ENCODE measurements at places on chromosomes 4 and X.

GRCh38 chr4:77263247-77263646 is 106.2 kb downstream of the CCNG2 start:
- no peak for DNase-seq

DNA sequence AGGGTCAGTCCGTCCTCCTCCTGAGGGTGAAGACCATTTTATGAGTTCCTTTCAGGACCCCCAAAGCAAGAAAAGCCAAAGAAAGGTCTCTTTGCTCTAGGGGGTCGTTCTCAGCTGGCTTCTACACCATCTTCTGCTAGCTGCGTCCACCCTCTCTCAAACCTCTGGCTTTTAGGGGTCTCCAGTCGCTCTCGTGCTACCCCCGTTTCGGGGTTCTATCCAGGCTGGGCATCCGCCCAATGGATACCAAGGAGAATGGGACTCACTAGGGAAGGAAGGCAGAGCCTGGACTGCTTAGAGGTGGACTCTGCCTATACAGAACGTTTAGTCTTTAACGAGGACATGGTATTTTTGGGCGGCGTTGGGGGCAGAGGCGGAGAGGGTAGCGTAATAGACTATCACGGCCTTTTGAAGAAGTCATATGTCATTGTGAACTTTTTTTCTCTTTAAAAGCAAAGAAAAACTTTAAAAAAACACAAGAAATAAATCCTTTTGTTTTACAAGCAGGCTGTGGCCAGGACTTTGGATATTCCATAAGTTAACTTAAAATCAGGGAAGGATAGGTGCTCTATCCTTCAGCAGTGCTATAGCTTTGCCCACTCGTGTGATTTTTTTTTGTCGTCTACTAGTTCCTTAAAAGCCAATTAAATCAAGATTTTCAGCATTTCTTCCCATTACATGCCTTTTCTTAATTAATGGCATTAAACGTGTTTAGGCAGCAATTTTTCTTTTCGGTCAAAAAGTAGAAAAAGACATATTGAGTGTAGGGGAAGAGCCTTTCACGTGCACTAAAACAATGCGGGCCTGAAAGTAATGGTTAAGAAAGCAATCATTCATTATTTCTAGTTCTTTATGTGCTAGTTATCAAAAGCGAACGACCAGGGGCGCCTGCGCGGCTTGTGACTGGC is 7.2 kb upstream of the PITX2 start:
- DNase-seq: no peak

GRCh38 chrX:32572644-32573043 is 638.7 kb downstream of the DMD start:
- DNase-seq: no peak

GRCh38 chrX:125681507-125681906 is 361.8 kb downstream of the TEX13C start:
- DNase-seq: no peak

DNA sequence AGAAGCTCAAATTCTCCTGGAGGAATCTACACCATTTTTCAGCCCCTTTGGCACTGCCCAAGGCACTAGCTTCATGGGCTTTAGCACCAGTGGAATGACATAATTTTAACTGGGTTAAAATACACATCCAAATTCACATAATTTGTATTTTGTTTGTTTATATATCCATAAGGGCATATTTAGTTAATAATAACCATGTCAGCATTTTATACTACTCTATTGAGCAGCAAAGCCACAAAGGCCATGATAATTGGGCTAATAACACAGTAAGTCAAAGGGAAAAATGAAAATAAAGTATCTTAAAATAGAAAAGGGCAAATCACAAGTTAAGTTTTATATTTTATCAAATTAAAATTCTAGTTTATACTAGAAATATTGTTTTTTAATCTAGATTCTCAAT is 262.7 kb upstream of the TACR3 start:
- DNase-seq: no peak

DNA sequence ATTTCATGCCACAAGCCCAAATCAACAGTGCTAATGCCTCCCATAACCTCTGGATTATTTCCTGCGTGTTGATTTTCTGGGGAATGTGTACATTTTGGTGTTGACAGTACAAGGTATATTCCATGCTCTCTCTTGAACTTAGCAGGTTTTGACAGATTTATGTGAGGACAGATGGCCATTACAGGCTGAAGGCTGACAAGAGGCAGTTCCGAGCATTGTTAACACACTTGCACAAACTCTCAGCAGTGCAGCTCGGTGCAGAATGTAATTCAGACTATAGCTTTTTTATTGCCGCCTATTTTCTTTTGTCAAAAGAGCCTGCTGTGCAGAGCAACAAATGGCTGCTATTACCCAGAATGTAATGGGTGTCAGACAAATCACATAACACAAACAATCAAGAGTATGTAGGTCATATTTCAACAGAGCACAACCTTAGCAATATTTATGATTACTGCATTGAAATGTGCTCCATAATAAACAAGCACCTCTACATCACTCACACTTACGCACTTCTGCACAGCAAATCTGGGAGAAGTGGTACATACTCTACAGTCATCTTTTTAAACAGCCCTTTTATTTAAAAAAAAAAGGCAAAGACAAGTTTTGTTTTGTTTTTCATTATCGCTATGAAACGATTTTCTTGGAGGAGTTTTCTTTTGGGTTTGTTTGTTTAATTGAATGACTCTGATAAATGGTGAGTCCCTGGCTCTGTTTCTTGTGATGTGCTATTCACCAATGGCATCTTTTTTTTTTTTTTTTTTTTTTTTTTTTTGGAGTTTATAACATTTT is 71.6 kb downstream of the PPARGC1A start:
- no peak for DNase-seq

GRCh38 chr4:5892323-5893003 is 423 bp downstream of the CRMP1 start:
- no peak for DNase-seq

GRCh38 chr4:83025563-83025962 is 9.4 kb upstream of the COPS4 start:
- DNase-seq: no peak

DNA sequence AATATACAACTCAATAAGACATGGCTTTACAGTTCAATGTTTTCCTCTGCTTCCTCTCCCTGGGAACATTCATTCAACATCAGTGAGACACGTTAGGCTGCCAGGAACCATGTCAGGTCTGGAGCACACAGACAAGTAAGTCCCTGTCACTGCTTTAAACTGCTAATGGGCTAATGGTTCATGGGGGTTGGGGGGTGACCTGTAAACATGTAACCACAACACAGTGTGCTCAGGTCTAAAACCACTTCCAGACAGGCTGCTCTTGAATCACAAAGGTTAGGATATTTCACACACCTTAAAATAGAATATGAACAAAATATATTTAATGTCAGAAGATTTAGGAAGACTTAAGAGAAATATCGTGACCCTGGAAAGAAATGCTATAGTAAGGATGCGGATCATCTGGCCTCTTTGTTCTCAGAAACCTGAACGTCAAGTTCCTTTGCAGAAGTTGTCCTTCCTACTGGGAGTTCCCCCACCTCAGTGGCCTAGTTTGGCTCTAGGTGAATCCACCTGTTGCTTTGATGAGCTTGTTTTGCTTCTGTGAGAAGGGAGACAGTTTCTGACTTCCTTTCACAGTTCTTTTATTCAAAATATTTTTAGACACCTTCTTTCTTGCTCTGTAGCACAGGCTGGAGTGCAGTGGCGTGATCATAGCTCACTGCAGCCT is 359.9 kb downstream of the UNC5C start:
- DNase-seq: no peak

- no peak for DNase-seq
Observed at GRCh38 chr4:120105472-120105871, 38.8 kb upstream of the MAD2L1 start.

GRCh38 chr4:139919521-139919920 is 234.5 kb downstream of the MAML3 start:
- no peak for DNase-seq

DNA sequence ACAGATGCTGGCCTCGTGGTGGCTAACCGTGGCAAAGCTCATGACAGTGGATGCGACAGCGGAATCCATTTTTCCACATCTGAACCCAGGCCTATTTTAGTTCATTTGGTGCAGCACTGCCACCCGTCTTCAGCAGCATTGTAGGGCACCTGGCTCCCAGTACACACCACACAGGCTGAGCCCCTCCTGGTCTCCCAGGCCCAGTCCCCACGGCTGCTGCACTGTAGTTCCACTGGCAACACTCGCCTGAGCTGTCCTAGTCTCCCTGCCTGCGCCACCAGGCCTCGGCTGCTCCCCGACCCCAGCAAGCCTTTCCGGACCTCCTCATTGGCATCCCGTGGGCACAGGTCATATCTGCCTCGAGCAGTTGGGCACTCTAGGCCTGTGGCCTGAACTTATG is 76.2 kb downstream of the MTMR1 start:
- DNase-seq: no peak

- no peak for DNase-seq
Observed at GRCh38 chr4:186709517-186709916, 14.1 kb downstream of the FAT1 start.

DNA sequence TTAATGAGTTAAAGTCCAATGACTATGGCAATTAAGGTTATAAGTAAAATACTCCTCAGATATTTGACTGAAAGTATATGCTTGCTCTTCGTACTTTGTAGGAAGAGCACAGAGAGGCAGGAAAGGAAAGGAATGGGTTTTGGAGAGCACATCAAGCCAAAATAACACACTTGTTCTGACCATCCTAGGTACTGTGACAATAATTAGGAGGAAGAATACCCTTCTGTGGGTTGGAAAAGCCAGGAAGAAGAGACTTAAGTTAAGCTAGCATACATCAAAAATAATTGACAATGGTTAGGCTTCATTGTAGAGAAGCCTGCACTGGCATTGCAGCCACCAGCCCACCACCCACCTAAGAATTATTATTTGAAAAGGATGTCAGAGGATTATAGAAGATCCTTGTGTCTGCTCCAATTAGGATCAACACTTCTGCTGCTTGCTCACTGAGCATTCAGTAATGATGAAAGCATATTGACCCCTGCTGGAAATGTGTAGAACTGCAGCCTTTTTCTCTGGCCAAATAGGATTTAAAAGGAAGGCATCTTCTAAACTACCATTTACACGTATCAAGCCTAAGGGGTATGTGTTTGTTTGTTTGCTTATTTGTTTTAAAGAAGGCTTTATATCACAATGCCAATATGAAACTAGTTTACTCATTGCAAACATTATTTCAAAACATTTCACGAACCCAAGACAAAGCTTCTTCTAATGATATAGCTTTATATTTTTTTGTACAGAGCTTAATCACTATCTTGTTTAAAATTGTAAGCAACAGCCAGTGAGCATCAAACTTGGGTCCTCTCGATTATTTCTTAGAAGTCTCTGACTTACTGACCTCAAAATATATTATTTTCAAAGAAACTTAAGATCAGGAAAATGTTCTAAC is 286.2 kb upstream of the TET2 start:
- DNase-seq: peak; percentile 20

DNA sequence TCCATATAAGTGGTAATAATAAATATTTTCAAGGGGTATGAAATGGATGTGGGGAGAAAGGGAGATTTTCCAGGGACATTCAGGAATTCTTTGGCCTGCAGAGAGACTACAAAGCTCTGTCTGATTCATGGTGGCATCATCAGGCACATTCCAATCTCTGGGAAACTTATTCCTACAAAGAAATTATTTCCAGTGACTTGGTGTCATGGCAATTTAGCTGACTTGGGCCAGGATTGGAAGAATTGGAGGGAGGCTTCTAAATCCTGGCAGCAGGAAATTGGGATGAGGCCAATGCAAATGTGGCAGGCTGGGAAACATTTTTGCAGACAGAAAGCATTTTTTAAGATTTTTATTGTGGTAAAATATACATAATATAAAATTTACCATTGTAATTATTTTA is 204.6 kb downstream of the RTL9 start:
- no peak for DNase-seq

GRCh38 chr4:77493120-77493752 is 112.4 kb upstream of the CXCL13 start:
- DNase-seq: no peak

- DNase-seq: no peak
Observed at GRCh38 chrX:110836451-110836850, 40.8 kb upstream of the CHRDL1 start.

GRCh38 chr4:43251841-43252240 is 359.3 kb downstream of the GRXCR1 start:
- DNase-seq: no peak

GRCh38 chr4:30817447-30817846 is 97.3 kb downstream of the PCDH7 start:
- no peak for DNase-seq

DNA sequence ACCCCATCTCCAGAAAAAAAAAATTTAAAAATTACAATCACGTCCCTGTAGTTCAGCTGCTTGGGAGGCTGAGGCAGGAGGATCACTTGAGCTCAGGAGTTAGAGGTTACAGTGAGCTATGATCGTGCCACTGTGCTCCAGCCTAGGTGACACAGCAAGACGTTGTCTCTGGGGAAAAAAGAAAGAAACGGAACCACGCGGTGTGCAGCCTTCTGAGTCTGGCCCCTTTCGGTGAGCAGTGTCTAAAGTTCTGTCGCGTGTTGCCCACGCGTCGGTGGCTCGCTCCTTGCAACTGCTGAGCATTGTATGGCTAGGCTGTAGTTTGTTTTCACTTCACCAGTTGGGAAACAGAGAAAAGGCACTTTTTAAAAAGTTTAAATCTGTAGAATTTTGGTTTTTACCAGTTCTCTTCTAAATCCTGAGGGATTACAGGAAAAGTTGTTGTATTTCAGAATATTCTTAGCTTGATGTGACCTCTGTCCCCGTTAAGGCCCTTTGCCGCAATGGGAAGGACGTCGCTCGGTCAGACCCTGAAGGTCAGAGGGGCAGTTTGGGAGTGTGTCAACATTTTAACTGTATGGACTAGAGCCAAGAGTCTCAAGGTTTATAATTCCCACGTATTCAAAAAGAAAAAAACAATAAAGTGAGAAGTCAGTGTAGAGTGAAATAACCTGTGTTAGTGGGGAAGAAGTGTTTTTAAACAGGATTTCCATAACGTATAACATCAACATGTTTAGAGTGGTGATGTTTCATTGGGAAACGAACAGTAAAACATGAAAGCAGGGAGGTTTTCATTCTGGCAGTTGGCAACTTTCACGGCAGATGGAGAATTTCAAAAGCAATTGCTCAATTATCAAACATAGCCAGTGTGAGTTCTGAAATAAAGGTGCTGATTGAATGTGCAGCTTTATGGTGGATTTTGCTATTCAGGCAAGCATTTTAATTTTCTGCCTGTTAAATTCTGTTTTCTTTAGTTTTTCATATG is 45.8 kb upstream of the MSANTD1 start:
- no peak for DNase-seq

- DNase-seq: no peak
Observed at GRCh38 chrX:33204889-33205288, 6.5 kb downstream of the DMD start.

GRCh38 chr4:40915318-40916217 is 165.8 kb downstream of the NSUN7 start:
- no peak for DNase-seq

DNA sequence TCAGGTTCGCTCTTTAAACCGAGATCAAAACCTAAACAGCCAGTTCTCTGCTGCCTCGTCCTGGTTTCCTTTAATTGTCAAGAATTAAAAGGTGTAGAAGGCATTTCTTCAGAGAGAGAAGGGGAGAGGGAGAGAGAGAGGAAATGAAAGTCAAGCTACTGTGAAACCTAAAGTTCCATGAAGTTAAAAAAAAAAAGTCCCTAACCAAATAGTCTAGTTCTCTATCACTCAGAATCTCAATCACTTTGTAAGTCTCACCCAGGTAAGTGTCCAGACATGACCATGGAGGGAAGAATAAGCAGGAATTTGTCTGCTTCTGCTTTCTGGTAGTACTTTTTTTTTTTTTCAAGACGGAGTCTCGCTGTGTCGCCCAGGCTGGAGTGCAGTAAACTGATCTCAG is 18.8 kb upstream of the SMIM14 start:
- DNase-seq: no peak

All from mesothelial cell of epicardium (in vitro differentiated cells).